ENCODE measurements at places on chromosomes 2 and 18.
A peak's percentile ranks its signal among the peaks of the same experiment; 100 is the strongest.

GRCh38 chr2:4588606-4589005, 885.2 kb downstream of the DCDC2C start:
- DNase-seq = no peak

DNA sequence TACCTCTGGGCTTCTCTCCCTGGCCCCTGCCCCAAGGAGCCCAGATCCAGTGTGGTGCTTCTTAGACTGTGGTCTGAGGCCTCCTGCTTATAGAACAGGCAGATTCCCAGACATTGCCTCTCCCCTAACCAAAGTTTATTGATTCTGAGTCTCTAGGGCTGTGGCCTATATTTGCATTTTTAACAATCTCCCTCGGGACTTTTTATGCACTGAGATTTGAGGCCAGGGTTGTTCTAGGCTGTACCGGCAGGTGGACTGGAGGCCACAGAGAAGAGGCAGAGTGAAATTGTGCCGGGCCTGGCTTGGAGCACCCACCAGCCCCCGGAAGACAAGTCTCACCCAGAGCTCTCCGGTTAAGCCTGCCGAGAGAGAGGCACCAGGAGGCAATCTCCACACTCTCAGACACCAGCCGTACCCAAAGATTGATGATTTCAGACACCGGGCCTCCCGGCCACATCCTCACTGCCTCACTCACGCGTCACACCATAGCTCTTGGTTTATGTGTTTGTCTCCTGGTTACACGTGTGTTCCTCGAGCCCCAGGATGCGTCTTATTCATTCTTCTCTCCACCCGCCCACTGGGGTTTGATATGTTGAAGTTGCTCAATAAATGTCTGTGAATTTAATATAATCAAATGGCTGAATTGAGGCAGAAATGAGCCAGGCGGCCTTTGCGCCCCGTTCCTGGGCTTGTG, 203.7 kb downstream of the KLHL29 start:
- no peak for DNase-seq

DNA sequence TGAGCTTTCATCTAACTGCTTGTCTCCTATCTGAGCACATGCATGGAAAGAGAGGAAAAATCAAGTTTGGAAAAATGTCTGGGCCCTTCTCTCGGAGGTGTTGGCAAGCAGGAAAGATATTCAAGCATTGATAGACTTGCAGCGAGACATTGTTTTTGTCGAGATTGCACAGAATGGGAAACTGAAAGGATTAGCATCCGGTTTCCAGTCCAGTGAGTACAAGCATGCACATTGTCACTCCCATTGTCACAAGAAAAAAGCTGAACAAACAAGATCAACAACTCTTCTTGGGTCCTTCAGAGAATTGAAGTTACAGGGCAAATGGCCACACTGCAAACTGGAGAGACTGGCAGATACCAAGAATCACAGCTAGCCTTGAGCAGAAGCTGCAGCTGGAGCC, 19.6 kb upstream of the MC5R start:
- no peak for DNase-seq

GRCh38 chr2:43105586-43106558, 120.5 kb downstream of the ZFP36L2 start:
- no peak for DNase-seq

GRCh38 chr2:41728788-41729338, 319.0 kb upstream of the PKDCC start:
- DNase-seq = no peak

DNA sequence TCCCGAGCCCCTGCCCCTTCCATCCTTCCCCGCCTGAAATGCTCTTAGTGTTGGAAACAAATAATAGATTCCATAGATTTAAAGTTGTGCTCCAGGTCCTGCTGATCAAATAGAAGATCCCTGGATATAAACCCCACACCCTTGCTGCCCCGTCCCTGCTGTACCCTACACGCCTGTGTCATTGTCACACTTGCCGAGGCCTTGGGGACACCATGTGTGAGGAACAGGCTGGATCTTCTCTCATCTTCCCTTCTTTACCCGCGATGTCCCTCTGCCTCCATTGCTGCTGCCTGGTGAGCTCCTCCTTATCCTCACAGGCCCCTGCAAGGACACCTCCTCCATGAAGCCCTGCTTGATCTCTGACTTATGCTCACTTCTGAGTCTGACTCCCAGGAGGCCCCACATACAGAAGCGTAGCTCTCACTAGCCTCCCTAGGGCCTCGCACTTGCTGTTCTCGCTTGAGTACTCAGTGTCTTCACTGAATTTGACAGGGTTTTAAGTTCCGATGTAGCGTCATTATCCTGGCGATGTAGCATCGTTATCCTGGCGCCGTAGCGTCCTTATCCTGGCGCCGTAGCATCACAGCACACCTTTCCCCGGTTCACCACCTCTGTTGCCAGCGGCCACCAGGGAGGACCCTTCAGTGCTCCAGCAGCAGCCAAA, 221.9 kb downstream of the NDUFA10 start:
- DNase-seq = no peak

- DNase-seq = no peak
Observed at GRCh38 chr18:75915941-75916623, 488.6 kb upstream of the SMIM21 start.

GRCh38 chr2:196131384-196131937, 39.9 kb downstream of the STK17B start:
- DNase-seq = peak; percentile 70

DNA sequence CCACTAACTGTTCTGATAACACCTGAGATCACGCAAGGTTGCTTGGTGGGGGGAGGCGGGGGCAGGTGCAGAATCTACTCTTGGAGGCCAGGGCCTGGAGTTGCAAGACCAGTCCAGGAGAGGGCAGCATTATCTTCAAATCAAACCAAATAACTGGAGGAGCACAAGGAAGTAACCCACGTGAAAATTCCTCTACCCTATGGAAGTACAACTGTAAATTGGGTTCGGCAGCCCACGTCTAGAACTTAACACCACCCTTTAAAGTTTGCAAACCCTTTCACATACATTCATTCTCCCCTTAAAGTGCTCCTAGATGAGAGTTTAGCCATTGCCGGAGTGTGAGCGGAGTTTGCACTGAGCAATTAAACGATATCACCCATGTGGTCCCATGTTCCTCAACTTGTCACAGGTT, 19.6 kb upstream of the CXCR1 start:
- DNase-seq = peak; percentile 76

DNA sequence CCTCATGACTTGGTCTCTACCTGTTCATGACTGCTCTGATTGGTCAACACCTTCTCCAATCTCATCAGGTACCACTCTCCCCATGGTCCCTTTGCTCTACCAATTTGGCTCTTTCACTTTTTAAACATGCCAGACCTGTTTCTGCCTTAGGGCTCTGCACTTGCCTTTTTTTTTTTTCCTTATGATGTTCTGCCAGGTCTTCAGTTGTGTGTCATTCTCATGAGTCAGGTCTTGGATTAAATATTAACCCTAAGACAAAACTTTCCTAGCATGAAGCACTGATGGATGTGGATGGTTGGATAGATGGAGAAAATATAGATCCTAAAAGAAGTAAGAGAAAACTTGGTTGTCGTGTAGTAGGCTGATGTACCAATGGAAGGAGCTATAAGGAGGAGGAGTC, 219.3 kb downstream of the TTC32 start:
- DNase-seq = no peak

GRCh38 chr18:9901377-9901776, 12.4 kb upstream of the VAPA start:
- DNase-seq = no peak

- DNase-seq = no peak
Observed at GRCh38 chr2:100643906-100644501, 81.2 kb downstream of the PDCL3 start.

DNA sequence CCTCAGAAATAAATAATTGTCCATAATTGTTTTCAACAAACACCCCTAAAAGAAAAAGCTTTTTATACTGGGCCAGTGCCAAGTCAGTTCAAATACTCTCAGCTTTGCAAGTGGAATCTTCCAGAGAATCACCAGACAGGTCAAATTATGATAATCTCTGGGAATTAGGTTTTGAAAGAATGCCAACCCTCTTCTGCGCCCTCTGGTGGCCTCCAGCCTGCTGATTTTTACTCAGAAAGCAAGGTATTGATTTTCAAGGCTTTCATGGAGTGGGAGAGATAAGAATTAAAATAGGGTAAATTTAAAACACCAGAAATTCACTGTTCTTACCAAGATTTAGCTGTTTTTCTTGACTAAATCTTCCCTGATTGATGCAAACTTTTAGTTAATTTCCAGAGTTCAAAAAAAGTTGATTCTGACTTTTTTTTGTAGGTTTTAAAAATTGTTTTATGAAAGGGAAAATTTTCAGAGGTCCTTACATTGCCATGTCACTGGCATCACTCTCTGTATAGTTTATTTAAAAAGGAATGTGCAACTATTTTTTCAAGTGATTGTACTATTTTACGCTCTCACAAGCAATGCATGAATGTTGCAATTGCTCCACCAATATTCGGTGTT, 282.9 kb upstream of the TNP1 start:
- peak; percentile 23 for DNase-seq

GRCh38 chr2:161121622-161122021, 38.6 kb upstream of the TANK start:
- DNase-seq = no peak

DNA sequence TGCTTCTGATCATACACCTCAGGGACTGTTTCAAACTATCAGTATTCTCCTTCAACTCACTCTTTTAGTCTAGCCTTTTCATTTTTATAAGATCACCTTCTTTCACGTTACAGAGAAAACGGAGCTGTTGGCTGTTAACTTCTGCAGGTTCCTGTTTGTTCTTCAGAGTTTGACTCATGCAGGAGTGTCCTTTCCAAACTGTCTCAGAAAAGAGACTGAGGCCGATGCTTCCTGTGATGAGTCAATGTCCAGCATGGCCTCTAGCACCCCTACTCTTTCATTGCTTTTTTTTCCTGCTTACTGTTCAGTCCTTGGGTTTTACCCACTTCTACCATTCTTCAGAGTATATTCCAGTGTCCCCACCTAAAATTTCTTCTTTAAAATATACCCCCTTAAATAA, 240.8 kb upstream of the RGPD4 start:
- no peak for DNase-seq

- DNase-seq = no peak
Observed at GRCh38 chr2:187055463-187055862, 206.5 kb upstream of the ZSWIM2 start.

- no peak for DNase-seq
Observed at GRCh38 chr18:45891806-45892205, 66.3 kb downstream of the SIGLEC15 start.

- DNase-seq = no peak
Observed at GRCh38 chr18:24212939-24213338, 74.1 kb downstream of the CABYR start.

- DNase-seq = no peak
Observed at GRCh38 chr2:156797832-156798231, 361.7 kb downstream of the GPD2 start.

DNA sequence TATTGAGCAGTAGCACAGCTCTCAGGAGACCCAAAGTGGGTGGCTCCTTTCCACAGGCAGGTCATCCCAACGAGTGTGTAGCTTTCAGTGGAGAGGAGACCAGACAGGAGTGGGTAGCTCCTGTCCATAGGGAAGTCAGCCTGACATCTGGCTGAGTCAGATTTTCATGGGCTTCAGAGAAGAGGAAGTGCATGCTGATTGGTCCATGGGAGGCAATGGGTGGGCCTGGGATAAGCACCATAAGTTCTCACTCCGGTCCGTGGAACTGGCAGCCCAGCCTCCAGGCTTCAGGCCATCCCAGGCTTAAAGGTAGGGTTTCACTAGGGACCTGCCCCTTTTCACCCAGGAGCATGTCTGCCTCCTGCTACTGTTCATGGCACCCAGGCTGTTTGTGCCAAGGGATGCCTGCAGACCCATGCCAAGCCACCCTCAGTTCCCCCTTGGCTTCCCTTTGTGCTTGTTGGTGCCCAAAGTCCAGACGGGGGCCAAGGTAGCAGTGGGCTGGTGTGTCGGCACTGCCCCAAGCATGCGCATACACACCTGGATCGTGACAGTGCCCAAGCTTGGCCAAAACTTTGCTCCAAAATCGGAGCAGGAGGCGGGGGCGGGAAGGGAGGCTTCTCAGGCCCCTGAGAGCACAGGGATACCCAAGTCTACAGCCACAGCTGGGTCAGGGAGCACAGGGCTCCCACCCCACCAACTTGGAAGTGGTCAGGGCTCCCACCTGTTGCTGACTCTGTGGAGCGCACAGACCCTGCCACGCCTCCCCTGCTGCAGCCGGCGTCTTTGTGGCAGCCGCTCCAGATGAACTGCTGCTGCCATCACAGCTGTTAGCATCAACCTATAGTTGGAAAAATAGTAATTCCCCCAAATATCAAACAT, 26.4 kb downstream of the MARCHF7 start:
- DNase-seq = no peak

DNA sequence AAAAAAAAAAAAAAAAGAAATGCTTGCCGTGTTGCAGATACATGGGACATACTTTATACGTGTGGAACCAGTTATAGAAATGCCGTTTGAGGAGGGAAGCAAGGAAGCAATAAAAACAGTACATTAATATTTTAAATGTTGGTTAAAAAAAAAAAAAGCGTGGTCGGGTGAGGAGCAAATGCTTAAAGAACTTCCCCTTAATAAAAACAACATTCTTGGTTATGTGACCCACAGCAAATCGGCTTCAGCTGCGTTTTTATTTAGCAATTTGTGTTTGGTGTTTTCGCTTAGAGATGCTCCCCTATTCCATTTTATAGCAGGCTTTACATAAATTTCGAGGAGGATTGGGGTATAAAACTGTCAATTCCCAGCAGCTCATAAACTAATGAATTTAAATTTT, 223.6 kb downstream of the LRRTM1 start:
- DNase-seq = no peak

DNA sequence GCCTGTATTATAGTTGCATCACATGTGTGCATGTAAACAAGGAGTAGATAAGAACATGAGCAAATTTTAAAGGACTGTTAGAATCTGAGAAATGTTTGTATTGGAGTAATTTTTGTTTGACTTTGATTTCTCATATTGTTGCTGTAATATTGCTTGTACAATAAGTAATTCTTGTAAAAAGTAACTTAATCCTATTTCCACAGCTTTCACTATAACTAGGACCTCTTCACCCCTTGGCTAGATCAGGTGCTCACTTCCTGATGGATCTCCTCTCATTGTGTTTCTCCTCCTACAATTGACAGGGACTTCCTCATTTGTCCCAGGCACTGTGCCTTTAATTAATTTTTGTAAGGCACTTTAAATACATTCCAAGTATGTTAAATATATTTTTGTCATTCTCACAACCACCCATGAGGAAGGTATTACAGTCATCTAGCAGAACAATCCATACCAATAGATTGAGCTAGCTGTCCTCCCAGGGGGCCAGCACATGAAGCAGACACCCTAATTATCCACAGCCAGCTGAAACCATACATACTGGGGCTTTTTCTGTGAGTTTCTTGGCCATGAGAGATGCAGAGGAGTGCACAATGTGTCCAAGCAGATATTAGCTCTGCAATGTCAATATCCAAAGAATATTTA, 359.5 kb upstream of the ACVR2A start:
- DNase-seq = no peak
